Activated naive CD8-positive, alpha-beta T cell treated with anti-CD3 and anti-CD28 coated beads, Interleukin-2, amount 10 ng/mL, durations not matched to agents 7 days and 5 days (primary cell): ENCODE measurements at places on chromosomes 6 and 20. TPM values are rescaled to one million over a fixed set of nuclear protein-coding genes. Genes with fewer than 3 reads are reported as not detected.

DNA sequence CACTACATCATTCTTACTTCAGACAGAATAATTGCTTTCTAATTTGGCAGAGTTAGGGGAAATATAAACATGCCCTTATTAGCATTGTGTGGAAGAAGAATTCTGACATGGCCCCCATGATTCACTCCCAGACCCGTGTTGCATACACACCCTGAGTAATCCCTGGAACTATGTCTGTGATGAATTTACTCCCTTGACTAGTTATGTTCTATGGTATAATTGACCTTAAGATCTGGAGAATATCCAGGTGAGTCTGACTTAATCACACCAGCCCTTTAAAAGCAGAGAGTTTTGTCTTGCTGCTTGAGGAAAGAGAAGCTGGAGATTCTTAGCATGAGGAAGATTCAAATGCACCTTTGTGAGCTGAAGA is 262.9 kb downstream of the SOX4 start:
- no peaks in the 10 kb centered on the region for H3K4me1 ChIP-seq
- H3K36me3 ChIP-seq = no peaks in the 10 kb centered on the region
- no peak overlapping the region for H3K4me3 ChIP-seq
- DNase-seq = no peak
- H3K27ac ChIP-seq = no peak overlapping the region

- DNase-seq = no peak
- peaks cover 4% of the 10 kb centered on the region for H3K27me3 ChIP-seq
- H3K4me1 ChIP-seq = no peaks in the 10 kb centered on the region
- no peak overlapping the region for H3K27ac ChIP-seq
- no peaks in the 10 kb centered on the region for H3K36me3 ChIP-seq
These were observed 93.9 kb downstream of the BFSP1 start for GRCh38 chr20:17437251-17437650.

DNA sequence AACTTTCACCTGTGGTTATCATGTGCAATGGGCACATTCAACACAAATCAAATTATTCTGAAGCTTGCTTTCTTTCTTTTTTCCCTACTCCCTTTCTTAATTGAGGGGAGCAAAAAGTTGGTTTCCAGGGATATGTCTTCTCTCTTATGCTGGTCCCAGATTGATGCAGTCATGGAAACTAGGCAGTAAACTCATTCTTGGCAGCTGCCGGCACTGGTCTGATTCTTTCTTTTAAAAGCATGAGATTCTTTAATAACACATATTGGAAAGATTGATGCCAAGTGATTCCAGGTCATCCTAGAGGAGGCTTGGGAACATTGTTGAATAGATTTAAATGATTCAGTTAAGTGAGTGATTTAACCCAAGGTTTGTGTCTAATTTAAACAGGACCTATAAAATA is 29.0 kb downstream of the PTPRA start:
- peaks cover 18% of the 10 kb centered on the region for H3K36me3 ChIP-seq
- no peaks in the 10 kb centered on the region for H3K27me3 ChIP-seq
- DNase-seq = no peak
- no peak overlapping the region for H3K27ac ChIP-seq
- no peak overlapping the region for H3K4me3 ChIP-seq
- peaks cover 23% of the 10 kb centered on the region for H3K4me1 ChIP-seq

DNA sequence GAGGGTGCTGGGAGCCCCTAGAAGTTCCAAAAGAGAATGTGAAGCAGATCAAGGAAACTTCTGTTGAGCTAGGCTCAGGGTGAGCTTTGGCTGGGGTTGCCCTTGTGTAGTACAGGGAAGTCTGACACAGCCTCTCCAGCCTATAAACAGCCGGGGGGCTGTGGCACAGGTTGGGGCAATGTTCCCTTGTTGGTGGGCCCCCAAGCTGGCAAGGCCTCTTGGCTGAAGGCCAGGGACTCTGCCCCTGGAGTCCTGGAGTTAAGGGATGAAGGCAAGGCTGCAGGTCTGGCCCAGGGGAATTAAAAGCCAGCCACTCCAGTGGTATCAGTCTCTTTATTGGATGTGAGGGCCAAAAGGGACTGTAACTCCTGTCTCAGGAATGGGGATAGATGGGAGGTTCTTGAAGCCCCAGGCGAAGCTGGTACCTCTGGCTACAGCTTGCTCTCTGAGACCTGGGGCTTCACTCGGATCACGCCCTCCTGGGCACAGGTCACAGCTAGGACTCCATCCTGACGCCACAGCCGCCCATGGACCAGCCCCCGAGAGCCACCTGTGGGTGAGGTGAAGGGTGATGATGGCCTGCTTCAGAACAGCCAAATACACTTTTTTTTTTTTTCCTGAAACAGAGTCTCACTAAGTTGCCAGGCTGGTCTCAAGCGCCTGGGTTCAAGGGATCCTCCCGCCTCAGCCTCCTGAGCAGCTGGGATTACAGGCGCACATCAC is 8.0 kb downstream of the SNX21 start:
- H3K4me3 ChIP-seq = no peak overlapping the region
- peaks cover 8% of the 10 kb centered on the region for H3K36me3 ChIP-seq
- no peaks in the 10 kb centered on the region for H3K4me1 ChIP-seq
- H3K27ac ChIP-seq = no peak overlapping the region
- no peaks in the 10 kb centered on the region for H3K27me3 ChIP-seq

GRCh38 chr6:11324453-11325015 is 92.1 kb upstream of the NEDD9 start:
- DNase-seq = no peak
- H3K27ac ChIP-seq = peak overlapping the region; percentile 71
- H3K36me3 ChIP-seq = peaks cover 58% of the 10 kb centered on the region
- H3K4me1 ChIP-seq = peaks cover 36% of the 10 kb centered on the region
- peak overlapping the region; percentile 33 for H3K4me3 ChIP-seq

DNA sequence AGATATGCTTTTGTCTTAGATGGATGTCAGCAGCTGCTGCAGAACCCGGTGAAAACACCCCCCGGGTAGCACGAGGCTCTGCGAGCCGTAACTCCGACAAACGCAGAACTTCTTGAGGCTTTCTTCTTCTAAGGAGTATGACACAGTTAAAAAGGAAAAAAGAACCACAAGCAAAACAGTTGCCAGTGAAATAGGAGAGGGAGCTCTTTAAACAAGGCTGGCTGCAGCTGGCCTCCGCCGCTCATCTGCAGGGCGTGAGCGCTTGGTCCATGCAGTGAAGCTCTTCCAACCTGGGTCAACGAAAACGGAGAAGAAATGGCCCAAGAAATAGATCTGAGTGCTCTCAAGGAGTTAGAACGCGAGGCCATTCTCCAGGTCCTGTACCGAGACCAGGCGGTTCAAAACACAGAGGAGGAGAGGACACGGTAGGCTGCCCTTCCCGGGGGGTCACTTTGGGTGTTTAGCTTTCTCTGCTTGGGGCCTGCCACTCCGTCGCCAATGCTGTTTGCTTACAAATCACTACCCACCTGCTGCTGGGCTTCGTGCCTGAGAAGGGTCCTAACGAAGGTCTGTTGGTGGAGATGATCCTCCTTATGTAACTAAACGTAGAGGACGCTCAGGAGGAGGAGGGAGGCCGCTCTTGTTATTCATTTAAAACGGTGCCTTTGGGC is 13.2 kb downstream of the SYTL3 start:
- H3K4me3 ChIP-seq = peak overlapping the region; percentile 45
- no peaks in the 10 kb centered on the region for H3K27me3 ChIP-seq
- no peak for DNase-seq
- peak overlapping the region; percentile 47 for H3K27ac ChIP-seq
- peaks cover 32% of the 10 kb centered on the region for H3K36me3 ChIP-seq

GRCh38 chr6:100347901-100348550 is 116.7 kb downstream of the SIM1 start:
- no peak overlapping the region for H3K27ac ChIP-seq
- no peak overlapping the region for H3K4me3 ChIP-seq
- H3K27me3 ChIP-seq = no peaks in the 10 kb centered on the region
- no peaks in the 10 kb centered on the region for H3K36me3 ChIP-seq
- no peak for DNase-seq
- H3K4me1 ChIP-seq = no peaks in the 10 kb centered on the region

- H3K27me3 ChIP-seq = peaks cover 31% of the 10 kb centered on the region
- H3K27ac ChIP-seq = no peak overlapping the region
- H3K36me3 ChIP-seq = no peaks in the 10 kb centered on the region
- no peak overlapping the region for H3K4me3 ChIP-seq
- DNase-seq = no peak
These were observed 149.2 kb downstream of the LY86 start for GRCh38 chr6:6737671-6738070.

DNA sequence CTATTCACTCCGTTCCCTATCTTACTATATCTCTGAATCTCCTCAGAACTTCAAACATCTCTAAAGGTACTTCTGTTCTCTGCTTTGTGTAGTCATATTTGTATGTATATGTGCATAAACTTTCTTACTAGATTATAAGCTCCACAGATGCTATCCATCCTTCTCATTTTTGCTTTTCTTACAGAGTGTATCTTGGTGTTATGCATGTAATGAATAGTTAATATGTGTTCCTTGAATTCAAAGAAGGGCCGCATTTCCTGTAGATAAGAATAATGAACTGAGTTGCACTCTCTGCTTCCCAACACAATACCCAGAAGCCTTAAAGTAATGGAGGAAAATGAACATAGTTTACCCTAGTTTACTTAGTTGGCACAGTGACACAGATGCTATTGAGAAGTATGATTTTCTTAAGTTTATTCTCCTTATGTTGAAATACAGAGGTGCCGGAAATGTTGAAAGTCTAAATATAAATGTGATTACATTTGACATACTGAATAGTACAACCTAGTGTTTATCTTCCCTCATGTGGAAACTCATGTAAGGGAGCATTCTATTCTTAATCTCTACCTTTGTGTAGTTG is 6.0 kb downstream of the NUS1 start:
- no peak overlapping the region for H3K4me3 ChIP-seq
- no peak overlapping the region for H3K27ac ChIP-seq
- peaks cover 40% of the 10 kb centered on the region for H3K4me1 ChIP-seq
- peaks cover 32% of the 10 kb centered on the region for H3K36me3 ChIP-seq
- no peak for DNase-seq

DNA sequence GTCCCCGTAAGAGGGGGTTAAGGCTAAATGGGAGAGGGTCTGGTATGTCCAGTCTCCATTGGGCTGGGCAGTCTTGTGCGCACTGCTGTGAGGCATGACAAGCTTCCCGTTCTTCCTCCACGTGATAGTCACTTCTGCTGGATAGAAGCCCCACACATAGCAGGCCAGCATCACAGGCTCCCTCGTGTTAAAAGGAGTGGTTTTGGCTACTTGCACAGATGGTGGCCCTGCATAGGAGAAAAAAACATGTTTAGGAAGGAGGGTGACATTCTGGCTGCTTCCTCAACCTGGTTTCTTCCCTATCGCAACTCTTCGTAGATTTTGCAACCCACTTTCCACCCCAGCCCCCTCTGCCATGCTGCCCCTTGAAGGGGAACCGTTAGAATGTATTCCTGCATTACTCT is 3.6 kb downstream of the HLA-DMB start:
- no peak for DNase-seq
- peaks cover 44% of the 10 kb centered on the region for H3K4me1 ChIP-seq
- H3K4me3 ChIP-seq = no peak overlapping the region
- H3K36me3 ChIP-seq = peaks cover 9% of the 10 kb centered on the region
- no peak overlapping the region for H3K27ac ChIP-seq

DNA sequence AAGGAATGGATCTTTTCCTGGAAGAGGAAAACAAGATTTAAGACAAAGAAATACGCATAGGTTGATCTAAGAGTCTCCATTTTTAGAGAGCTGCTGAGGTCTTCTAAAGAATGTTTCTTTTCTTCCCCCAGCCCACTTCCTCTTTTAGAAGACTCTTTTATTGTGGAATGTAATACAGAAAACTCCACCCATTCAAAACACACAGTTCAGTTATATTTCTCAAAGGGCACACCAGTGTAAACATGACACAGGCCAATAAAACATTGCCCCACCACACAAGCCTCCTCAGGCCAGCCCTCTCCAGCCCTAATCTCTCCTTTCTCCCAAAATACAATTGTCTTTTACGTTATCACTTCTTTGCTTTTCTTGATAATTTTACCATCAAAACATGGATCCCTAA is 42.8 kb downstream of the SLC35B3 start:
- peak overlapping the region; percentile 72 for H3K27ac ChIP-seq
- no peak for DNase-seq
- H3K4me1 ChIP-seq = peaks cover 12% of the 10 kb centered on the region
- H3K36me3 ChIP-seq = peaks cover 5% of the 10 kb centered on the region
- peak overlapping the region; percentile 39 for H3K4me3 ChIP-seq
- H3K27me3 ChIP-seq = no peaks in the 10 kb centered on the region

- no peaks in the 10 kb centered on the region for H3K27me3 ChIP-seq
- H3K27ac ChIP-seq = no peak overlapping the region
- no peak for DNase-seq
- no peak overlapping the region for H3K4me3 ChIP-seq
These were observed 442.3 kb downstream of the CDC5L start for GRCh38 chr6:44829836-44830235.

GRCh38 chr6:44298055-44298803 is 14.9 kb downstream of the AARS2 start:
- H3K36me3 ChIP-seq = peaks cover 10% of the 10 kb centered on the region
- peak overlapping the region; percentile 57 for H3K4me3 ChIP-seq
- peaks cover 3% of the 10 kb centered on the region for H3K4me1 ChIP-seq
- no peak overlapping the region for H3K27ac ChIP-seq

- DNase-seq = no peak
- H3K4me3 ChIP-seq = no peak overlapping the region
- H3K4me1 ChIP-seq = peaks cover 3% of the 10 kb centered on the region
- H3K27me3 ChIP-seq = peaks cover 16% of the 10 kb centered on the region
- no peak overlapping the region for H3K27ac ChIP-seq
These were observed 54.8 kb upstream of the MBOAT1 start for GRCh38 chr6:20266851-20267608.

DNA sequence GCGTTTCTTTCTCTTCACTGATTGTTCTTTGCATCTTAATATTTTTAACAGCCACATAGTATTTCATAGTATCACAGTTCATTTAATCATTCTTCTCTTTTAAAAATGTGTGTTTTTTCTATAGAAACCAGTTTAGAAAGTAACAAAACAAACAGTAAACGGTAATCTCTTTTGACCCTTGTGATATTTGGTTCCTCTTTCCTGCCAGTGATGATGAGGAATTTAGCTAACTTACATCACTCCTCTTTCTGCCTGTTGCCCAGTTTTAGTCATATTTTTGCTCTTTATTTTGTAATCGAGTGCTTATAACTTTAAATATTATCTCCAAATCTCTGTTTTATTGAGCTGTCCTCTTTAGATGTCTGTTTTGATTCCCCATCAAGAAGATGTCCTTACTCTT is 38.1 kb upstream of the ZBTB24 start:
- H3K27me3 ChIP-seq = no peaks in the 10 kb centered on the region
- H3K4me1 ChIP-seq = peaks cover 16% of the 10 kb centered on the region
- H3K27ac ChIP-seq = no peak overlapping the region
- H3K36me3 ChIP-seq = peaks cover 14% of the 10 kb centered on the region
- H3K4me3 ChIP-seq = no peak overlapping the region

HLA-DPA1 gene
- total RNA-seq = 35.7 TPM

MLN gene
- not detected for total RNA-seq

RIPOR2 gene
- 195 TPM for total RNA-seq

TP53TG5 gene
- total RNA-seq = not detected

TGM6 gene
- total RNA-seq = not detected

PDE10A gene
- total RNA-seq = not detected
